ENCODE measurements at places on chromosomes 4 and X. TPM values are rescaled to one million over a fixed set of nuclear protein-coding genes. Genes with fewer than 3 reads are reported as not detected.

The MAGEB2 gene
- not detected for total RNA-seq

The PDE5A gene
- 27.6 TPM for total RNA-seq

DNA sequence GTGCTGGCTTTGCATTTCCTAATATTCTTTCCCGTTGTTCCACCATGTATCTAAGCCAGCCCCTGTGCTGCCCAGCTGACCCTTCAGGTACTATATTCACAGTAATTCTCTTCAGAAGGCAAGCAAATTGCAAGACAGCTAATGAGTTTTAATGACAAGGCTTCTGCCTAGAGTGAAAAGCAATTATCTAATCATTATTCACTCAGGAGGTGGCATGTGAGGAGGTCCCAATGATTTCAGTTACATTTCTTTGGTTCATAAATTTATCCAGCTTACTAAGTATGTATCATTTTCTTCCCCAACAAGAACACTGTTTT is 123.0 kb downstream of the RASGEF1B start:
- DNase-seq: no peak

The SHROOM2 gene
- 6.0 TPM for total RNA-seq

DNA sequence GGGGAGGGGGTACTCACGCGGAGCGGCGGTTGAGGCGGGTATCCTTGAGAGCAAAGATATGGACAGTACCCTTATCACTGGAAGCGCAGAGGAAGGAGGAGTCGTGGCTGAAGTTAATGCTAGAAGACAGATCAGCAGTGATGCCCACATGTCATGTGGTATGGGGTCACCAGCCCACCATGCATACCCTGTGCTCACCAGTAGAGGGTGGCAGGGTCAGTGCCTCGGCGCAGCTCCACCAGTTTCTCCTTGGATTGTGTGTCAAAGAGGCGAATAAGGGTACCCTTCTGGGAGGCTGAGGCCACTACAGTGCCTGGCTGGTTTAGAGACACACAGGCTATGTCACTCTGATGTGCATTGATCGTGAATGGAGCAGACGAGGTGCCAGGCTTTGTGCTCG is 1.5 kb upstream of the PRAF2 start:
- DNase-seq: no peak

The GAGE2A gene
- not detected for total RNA-seq

The FRMD7 gene
- not detected for total RNA-seq

GRCh38 chrX:22527302-22527701 is 254.6 kb downstream of the CBLL2 start:
- no peak for DNase-seq

- DNase-seq: no peak
These were observed 173.4 kb upstream of the GALNT7 start for GRCh38 chr4:172995161-172995560.

DNA sequence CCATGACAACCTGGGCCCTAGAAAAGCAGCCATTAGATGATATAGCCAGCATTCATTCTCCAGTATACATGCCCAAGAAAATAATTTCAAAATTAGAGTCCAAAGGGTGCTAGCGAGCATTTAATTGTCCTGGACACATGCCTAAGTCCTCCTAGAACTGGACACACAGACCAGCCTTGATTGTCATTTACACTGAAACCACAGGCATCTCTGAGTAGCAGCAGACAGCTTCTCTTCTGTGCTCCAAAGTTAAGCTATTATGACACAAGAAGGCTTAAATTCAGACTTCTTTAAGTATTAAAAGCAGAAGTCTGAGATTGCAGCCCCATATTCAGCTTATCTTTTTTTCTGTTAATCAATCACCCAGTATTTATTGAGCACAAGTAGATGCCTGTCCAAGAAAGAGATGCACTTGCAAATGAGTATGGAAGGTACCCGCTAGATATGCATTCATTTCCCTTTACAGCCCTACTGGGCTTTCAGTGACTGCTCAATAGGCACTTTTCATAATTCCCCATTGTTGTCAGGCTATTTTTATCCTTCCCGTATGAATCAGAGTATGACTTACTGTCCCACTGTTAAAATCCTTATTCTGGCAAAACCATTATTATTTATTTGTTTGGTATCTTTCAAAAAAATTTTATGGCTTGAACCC is 374.1 kb downstream of the FBXW7 start:
- DNase-seq: no peak

DNA sequence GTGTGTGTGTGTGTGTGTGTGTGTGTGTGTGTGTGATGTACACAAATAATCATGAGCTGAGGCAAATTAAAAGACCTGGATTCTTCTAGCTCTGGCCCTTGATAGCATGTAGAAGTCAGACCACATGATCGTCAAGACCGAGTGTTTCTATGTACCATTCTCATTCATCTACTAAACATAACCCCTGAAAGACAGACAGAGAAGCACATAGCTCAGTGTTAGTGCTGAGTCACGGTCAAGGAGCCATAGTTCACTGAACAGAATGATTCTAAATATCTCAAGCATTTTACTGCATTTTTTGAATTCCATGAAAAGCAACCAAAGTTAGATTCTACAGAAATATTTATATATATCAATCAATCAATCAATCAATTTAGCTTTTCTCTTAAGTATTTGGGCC is 412.3 kb upstream of the CXorf51A start:
- no peak for DNase-seq

GRCh38 chr4:54217642-54218495 is 11.2 kb upstream of the PDGFRA start:
- DNase-seq: peak; percentile 96

- DNase-seq: peak; percentile 16
These were observed 419.5 kb downstream of the HNRNPD start for GRCh38 chr4:81954271-81954670.

The ZNF732 gene
- 3.5 TPM for total RNA-seq

- no peak for DNase-seq
These were observed 131.9 kb upstream of the MSX1 start for GRCh38 chr4:4727536-4727935.

GRCh38 chr4:180330521-180330920 is 1912.7 kb upstream of the TENM3 start:
- no peak for DNase-seq

DNA sequence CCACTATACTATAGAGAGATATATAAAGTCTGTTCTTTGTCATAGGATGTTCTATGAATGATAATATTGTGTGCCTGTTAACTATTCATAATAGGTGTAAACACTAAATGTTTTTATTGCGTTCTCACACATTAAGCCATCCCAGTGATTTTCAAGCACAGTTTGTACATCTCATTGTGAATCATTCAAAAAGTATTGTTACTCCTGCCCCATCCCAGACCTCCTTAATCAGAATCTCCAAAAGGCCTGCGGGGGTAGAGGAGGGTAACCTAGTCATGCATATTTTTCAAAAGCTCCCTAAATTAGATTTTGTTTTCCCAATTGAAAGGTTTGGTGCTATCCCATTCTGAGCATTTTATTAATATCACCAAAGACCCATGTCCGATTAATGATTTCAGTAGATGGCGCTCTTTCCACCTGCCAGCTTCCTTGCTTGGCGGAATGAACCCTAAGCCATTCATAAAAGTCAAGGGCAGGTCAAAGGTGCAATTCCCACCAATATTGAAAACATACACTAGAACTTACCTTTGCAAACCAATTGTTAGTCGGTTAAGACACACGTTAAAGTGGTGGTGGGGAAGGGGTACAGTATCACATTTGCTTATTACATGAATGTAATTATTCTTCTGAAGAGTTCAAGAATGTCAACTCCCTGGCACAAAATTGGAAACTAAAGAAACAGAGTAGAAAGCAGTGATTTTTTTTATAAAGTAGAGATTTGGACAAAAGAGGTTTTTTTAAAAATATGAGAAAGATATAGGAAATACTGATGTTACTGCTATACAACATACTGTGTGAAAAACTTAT is 5.8 kb upstream of the TET2 start:
- peak; percentile 47 for DNase-seq

- DNase-seq: no peak
These were observed 241.8 kb downstream of the GRIA3 start for GRCh38 chrX:123425904-123426303.
